ENCODE measurements at places on chromosomes 2 and 18.
A peak's percentile ranks its signal among the peaks of the same experiment; 100 is the strongest.

GRCh38 chr2:42823744-42824453 lies 31.5 kb upstream of the HAAO start:
- DNase-seq, result no peak

DNA sequence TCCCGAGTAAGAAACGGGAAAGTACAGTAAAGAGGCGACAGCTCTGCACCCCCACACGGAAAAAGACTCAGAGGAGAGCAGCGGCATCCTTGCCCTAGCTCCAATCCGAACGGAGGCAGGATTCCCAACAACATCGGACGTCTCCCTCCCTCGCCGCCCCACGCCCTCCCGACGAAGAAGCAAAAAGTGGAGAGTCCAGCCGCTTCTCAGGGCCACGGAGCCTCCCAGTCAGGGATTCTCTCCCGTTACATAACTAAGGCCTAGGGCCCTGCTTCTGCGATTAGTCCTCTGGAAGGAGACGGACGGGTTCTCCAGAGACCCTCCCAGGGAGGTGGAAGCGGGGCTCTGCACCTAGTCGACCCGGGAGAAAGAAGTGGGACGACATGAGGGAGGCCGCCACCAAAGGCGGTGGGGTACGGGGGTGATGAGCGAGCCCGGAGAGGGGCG lies 587 bp downstream of the SUMO1 start:
- DNase-seq, result peak; percentile 53

GRCh38 chr18:10476338-10476791 lies 21.9 kb downstream of the APCDD1 start:
- no peak for DNase-seq

DNA sequence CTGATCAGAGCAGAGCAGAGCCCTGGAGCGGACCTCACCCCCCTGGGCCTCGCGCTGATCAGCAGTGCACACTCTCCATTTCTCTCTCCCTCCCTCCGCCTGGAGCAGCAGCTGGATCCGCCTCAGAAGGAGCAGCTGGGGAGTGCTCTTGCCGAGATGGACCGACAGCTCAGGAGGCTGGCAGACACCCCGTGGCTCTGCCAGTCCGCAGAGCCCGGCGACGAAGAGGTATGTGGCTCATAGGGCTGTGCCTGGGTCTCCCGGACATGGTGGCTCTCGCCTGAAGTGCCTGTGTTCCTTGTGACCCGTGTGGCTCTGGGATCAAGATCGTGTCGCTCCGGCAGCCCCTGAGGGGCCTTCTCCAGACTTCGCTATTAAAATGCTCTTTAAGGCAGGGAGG lies 102.5 kb downstream of the USP40 start:
- DNase-seq, result no peak

DNA sequence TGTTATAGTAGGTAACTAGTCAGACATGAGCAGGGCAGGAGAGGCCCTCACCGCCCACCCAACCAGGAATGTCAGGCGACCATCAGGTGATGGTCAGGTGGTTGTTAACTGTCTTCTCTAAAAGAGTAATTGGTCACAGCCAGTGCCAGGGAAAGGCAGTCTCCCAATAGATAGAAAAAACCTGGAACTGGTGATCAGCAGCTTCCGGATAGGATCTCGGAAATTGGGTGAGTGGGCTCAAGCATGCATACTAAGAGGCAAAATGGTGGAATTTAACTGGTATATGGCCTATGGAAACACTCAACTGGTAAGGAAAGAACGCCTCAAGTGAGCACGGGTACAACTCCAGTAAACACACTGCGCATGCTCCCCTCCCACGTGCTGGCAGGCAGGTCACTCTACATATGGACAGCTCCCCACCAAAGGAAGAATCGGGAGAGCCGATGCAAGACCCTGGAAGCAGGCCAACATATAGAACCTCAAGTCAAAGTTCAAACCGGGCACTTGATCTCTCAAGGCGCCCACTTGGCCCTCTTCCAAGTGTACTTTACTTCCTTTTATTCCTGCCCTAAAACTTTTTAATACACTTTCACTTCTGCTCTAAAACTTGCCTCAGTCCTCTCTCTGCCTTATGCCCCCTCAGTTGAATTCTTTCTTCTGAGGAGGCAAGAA lies 43.5 kb upstream of the TMEM131 start:
- peak; percentile 8 for DNase-seq

DNA sequence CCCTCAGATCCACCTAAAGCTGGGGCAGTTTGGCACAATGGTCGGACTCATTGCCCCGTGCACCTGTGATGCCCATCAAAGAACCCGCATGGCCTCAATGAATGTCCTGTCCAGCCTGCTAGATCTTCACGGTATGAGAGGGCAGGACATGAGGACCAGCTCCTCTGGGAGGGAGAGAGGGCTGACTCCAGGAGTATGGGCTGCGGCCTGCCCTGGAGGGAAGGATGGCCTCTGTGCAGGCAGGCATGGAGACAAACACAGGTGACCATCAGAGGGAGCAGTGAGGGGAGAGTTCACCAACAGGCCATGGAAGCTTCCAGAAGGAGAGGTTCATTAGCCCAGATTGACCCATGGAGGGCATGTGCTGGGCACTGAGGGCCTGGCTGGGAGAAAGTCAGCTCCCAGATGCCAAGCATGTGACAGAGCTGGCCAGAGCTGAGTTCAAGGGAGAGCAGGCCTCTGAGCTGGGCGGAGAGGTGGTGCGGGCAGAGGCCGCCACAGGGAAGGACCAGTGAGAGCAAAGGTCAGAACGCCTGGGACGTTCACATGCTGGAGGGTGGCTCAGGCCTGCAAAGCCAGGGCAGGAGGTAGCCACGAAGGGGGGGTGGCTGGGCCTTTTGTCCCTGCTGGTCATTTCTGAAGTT lies 36.2 kb downstream of the HJURP start:
- peak; percentile 31 for DNase-seq

GRCh38 chr2:176656038-176656775 lies 387.0 kb downstream of the MTX2 start:
- DNase-seq, result no peak
